K562 (cell line): ENCODE measurements at places on chromosomes 1 and 21.

- DNase-seq: peak; percentile 42
Observed at GRCh38 chr1:27872802-27873551, 633 bp downstream of the THEMIS2 start.

- no peak for DNase-seq
Observed at GRCh38 chr1:81068726-81069125, 732.0 kb upstream of the ADGRL2 start.

DNA sequence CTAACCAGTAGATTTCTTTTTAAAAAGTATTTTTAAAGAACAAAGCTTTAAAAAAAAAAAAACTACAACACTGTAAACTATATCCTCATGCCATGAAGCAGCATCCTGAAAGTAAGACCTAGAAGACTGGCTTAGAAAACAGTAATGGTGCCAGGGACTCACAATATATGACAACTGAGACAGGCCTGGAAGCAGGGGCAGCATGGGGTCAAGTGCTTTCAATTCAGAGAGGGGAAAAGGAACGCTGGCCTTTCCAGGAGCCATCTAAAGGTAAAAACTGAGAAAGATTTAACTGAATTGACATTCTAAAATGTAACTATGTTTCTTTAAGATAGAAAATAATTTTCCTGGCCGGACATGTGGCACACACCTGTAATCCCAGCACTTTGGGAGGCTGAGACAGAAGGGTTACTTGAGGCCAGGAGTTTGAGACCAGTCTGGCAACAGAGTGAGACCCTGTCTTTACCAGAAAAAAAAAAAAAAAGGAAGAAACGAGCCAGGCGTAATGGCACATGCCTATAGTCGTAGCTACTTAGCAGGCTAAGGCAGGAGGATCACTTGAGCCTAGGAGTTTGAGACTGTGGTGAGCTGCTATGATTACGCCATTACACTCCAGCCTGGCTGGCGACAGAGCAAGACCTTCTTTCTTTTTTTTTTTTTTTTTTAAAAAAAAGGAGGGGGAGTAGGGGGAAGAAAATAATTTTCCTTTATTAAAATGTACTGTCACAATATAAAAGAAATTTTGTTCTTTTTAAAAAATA is 54.1 kb downstream of the SLC35D1 start:
- DNase-seq: no peak

DNA sequence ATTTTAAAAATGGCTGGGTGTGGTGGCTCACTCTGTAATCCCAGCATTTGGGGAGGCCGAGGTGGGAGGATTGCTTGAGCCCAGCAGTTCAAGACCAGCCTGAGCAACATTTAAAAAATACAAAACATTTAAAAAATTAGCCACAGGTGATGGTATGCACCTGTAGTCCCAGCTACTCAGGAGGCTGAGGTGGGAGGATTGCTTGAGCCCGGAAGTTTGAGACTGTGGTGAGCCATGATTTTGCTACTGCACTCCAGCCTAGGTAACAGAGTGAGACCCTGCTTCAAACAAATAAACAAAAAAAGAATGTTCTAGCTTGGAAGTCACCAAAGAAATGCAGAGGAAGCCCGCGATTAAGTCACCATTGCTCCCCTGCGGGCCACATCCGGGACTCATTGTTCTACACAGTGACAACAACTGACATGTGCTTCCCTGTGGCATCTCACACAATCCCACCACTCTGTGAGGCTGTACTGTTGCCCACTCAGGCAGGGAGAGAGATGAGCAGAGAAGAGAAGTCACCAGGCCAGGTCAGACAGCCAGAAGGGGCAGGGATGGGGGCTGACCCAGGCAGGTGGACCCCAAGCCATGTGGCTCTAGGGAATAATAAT is 18.4 kb upstream of the SPATC1L start:
- no peak for DNase-seq

DNA sequence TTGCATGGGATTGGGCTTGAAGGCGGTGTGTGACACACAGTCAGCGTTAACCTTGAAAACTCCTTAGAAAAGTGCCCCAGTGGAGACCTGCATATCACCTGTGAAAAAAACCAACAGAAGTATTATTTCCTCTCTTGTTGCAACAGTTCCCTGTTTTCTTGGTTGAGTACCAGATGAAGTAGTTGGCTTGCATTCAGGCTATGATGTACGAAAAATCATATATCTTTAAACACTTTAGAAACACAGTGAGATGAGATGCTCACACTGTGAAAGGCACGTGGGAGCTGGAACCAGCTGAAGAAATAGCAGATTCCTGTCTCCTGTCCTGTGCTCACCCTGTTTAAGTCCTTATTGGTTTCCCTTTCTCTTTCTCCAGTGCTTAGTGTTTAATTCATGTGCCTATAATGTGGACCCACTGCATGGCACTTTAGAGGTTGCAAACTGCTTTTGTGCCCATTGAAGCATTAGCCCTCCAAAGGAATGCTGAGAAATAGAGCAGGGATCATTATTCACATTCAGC is 2.8 kb downstream of the CAMK1G start:
- no peak for DNase-seq

DNA sequence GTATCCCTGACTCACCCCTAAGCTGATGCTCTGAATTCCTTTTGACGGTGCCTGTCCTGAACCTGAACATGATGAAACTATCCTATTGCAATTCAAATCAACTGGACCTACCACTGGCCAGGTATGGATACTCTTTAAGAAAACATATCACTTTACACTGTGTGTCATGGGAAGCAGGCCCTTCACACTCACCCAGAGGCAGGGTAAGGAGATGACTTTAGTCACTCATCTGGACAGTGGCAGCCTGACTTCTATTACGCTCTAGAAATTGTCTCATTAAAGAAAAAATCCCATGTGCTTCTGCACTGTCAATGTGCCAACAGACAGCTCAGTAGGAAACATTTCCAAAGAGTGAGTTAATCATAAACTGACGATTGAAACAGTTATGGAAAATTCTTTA is 94.3 kb downstream of the VAV3 start:
- DNase-seq: no peak

GRCh38 chr21:36835383-36835795 is 131.1 kb downstream of the HLCS start:
- no peak for DNase-seq

GRCh38 chr1:3410142-3410925 is 44.1 kb upstream of the ARHGEF16 start:
- no peak for DNase-seq

DNA sequence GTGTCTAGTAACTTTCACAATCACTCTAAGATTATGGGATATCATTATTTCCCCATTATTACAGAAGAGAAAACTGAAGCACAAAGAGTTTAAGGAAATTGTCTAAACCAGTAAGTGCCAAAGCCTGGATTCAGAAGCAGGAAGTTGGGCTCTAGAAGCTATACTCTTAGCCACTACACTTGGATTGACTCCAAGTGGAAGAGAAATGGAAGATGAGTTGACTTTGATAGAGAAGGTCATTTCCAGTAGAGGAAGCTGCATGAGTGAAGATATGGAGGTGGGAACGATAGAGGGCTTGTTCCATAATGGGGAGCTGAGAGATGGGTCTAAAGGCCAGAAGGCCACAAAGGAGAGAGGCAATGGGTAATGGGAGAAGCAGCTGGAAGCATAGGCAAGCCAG is 11.7 kb upstream of the TDRD10 start:
- DNase-seq: peak; percentile 75

GRCh38 chr21:32301596-32301995 is 2.9 kb downstream of the MRAP start:
- no peak for DNase-seq
